ENCODE measurements at places on chromosomes 1 and 21.

DNA sequence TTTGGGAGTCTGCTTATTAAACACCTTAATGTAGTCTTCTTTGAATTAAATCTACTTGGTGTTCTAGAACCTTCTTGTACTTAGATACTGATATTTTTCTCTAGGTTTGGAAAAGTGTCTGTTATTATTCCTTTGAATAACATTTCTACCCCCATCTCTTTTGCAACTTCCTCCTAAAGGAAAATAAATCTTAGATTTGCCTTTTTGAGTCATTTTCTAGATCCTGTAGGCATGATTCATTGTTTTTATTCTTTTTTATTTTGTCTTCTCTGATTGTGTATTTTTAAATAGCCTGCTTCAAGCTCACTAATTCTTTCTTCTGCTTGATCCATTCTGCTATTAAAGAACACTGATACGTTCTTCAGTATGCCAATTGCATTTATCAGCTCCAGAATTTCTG is 155.9 kb upstream of the NEGR1 start:
- no peak for DNase-seq

- DNase-seq: no peak
These were observed 158.4 kb downstream of the DUSP10 start for GRCh38 chr1:221583465-221583864.

- DNase-seq: no peak
These were observed 19.7 kb upstream of the GALNT2 start for GRCh38 chr1:230047114-230047865.

DNA sequence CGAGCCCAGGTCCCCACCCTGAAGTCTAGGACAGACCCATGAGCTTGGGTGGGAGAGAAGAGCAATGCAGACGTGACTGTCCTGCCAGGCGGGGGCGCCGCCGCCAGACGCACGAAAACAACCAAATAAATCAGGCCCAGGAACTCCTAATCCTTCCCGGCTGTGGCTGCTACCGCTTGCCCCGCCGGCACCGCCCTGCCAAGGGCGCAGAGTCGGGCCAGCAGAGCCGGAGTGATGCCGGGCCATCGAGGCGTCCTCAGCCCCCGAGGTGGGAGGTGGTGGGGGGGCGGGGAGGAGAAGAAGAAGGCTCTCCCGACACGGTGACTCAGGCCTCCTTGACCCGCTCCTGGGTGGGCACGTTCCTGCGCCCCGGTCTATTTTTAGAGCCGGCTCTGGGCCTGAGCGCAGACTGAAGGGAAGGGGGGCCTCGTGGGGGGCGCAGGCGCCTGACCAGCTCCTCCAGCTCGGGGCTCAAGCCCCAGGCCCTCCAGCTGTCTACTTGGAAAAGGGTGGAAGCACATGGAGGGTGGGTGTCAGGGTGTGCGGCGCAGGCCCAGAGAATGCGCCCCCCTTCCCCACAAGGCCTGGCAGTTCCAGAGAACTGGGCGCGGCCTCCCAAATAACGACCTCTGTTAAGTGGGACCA is 10.7 kb upstream of the COL16A1 start:
- DNase-seq: no peak

DNA sequence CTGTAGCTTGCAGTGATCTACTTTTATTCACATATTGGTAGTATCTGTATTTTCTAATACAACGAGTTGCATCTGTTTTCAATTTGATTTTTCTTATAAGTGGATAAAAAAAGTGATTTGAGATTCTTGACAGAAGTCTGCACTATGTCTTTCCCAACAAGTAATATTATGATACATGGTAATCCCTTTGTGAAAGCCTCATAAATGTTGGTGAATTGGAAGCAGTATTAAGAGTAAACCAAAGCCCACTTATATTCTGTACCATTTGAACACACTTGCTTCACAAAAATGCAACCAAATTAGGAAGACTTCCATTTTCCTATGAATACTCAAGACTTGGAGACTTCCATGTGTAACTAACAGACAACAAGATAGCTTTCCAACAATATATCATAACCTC is 172.0 kb downstream of the HMCN1 start:
- DNase-seq: no peak

GRCh38 chr1:88169139-88169538 is 514.9 kb upstream of the PKN2 start:
- DNase-seq: no peak

GRCh38 chr1:107831921-107832320 is 133.1 kb downstream of the VAV3 start:
- no peak for DNase-seq

- no peak for DNase-seq
These were observed 56.9 kb upstream of the RGS1 start for GRCh38 chr1:192518700-192519099.

DNA sequence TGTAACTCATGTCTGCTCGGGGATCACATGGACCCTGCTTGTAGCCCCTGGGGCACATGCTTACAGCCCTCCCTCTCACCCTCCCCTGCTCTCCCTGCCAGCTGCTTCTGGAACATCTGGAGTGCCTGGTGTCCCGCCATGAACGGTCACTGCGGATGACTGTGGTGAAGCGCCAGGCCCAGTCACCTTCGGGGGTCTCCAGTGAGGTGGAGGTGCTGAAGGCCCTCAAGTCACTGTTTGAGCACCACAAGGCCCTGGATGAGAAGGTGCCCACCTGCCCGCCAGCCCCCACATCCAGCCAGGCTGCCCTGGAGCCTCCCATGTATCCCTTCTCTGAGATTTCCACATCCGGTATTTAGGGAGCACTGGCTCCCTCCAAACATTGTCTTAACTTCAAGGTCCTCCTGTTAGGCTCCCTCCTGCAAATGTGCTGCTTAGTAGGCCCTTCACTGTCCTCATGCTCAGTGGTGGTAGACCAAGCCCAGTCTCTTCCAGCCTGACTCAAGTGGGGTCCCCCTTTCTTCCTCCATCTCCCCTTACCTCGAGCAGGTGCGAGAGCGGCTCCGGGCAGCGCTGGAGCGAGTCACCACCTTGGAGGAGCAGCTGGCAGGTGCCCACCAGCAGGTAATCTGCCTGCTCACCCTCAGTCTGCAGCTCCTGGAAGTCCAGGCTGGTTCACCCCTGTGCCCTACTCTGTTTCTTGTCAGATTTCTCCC is 17.7 kb downstream of the PPFIA4 start:
- DNase-seq: no peak

DNA sequence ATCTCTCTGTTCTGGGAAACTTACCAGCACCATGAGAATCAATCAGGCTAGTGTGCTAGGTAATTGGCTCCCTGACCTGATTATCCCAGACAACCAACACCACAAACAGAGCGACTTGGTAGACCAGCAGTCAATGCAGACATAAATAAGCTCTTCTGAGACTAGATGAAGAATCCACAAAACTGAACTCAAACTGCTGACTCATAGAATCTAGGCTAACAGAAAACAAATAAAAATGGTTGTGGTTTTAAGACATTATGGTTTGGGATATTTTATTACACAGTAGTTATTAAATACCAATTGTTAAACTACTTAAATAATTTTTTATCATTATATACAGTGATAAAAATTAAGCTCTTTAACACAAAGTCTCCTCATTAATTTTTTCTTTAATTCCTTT is 535.7 kb downstream of the COL11A1 start:
- no peak for DNase-seq

- DNase-seq: no peak
These were observed 201.0 kb downstream of the CAMTA1 start for GRCh38 chr1:6986281-6986680.

DNA sequence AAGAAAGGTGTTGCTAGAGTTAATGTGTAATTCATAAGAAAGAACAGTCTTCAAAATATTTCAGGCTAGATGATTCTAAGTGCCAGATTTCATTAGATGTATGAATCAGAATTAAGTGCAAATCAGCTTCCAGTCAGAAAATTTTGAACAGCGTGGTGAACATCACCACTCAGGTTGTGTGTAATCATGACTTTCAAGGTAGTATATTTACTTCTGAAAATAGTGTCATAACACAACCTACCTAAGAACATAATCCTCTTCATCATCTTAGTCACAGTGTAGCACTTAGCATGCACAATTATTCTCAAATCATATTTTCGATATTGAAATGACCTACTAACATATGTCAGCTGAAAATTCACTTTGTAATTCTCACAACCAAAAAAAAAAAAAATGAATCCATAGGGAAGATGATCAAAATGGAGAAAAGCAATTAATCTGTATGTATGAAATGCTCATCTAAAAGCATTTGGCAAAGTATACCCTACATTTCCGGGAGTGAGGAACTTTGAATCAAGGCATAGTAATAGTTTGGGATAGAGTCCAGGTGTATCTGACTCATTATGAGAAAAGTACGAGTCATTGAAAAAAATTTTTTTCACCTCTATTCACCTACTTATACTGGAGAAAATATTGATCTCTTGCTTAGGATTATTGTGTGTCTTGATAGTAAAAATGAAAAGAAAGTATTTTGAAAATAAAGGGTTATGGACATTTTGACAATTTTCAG is 221.8 kb upstream of the CHRM3 start:
- DNase-seq: no peak

DNA sequence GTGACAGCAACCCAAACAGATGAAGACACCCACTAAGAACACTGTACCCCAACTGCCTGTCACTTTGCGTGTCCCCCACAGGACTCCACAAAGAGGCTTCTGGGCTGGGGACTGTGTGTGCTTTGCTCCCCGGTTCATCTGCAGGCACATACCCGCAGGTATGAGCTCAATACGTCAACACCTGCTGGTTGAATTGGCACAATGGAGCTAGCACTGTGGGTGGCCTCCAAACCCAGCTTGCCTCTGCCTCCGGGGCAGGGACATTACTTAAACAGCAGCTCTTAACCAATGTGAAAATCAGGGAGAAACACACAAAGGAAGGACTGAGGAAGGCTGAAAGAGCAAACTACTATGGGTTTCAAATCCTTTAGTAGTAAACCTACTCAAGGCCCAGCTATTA is 140.2 kb upstream of the TIAM1 start:
- no peak for DNase-seq

DNA sequence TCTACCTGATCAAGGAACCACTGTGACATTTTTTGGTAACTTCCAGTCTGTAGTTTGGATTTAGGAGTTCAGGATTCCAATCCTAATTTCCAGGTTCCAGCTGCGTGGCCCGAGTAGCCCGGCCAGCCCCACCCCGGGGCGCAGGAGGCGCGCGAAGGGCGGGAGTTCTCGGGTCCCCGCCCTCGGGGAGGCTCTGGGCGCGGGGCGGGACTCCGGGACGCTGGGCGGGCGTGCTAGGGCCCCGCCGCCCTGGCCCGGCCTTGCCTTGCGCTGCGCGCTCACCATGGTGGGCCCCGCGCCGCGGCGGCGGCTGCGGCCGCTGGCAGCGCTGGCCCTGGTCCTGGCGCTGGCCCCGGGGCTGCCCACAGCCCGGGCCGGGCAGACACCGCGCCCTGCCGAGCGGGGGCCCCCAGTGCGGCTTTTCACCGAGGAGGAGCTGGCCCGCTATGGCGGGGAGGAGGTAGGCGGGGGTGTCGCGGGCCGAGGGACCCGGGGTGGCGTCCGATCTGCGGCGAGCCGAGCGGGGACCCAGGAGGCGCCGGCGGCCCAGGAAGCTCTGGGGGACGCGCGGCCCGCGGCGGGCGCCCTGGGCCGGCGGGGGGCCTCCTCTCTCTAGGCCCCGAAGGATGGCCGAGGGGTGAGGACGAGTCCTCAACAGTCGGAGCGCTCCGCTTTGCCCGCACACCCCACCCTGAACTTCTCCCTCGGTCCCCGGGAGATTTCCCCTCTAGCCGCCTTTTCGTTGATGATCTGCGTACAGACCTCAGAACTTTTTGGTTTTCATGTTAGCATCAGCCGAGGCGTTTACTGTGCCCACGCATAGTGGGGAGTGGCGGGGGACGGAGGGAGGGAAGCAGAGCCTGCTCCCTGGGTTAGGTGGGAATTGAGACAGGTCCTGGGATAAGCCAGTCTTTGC is at the start of gene NENF:
Gene NENF, plus strand, starts transcription at position 260 of the 916 bp plus-strand sequence. Its CDS starts 24 bp downstream, at position 284.
- peak; percentile 90 for DNase-seq

DNA sequence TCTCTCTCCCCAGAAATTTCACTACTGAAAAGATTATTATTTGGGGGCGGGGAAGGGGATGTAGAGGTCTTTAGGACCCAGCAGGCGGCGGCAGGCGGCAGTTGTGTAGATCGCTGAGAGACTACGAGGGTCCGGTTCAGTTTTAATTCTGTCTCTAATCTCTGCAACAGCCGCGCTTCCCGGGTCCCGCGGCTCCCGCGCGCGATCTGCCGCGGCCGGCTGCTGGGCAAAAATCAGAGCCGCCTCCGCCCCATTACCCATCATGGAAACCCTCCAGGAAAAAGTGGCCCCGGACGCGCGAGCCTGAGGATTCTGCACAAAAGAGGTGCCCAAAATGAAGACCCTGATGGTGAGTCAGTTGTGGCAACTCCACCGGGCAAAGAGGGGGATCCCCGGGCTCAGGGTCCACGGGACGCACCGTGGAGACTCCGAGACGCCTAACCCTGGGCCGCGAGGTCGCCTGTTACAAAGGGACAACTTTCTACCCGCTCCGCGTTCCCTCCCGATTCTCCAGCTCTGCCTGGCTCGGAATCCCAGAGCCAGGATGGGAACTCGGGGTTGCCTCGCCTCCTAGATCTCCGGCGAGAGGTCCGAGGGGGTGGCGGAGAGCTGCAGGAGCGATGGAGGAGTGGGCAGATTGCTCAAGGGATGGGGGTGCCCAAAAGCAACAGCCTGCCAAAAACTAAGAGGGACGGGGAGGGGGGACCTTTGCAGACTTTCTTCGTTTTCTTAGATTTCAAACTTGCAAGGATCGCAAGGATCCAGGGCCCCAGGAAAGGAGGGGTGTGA is at the start of gene ST6GALNAC5:
Gene ST6GALNAC5, plus strand, starts transcription at position 139 of the 789 bp plus-strand sequence.
- DNase-seq: peak; percentile 47

DNA sequence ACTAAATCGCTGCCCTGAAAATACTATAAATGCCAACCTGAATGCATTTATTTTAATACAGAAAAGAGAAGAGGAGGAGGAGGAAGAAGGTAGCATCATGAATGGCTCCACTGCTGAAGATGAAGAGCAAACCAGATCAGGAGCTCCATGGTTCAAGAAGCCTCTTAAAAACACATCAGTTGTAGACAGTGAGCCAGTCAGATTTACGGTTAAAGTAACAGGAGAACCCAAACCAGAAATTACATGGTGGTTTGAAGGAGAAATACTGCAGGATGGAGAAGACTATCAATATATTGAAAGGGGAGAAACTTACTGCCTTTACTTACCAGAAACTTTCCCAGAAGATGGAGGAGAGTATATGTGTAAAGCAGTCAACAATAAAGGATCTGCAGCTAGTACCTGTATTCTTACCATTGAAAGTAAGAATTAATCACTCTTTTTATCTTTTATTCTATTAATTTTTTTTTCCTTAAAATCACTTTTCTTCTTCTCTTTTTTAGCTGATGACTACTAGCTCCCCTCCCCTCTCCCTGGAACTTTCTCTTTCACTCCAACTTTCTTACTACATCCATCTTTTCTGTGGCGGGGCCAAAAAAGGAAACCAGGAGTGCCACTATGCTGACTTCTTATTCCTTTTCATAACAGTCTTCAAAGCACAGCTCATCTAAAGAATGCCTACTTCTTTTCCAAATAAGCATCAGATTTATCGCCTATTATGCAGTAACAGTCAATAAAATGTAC is 36.3 kb downstream of the FUBP1 start:
- no peak for DNase-seq

Measured in lung (tissue), 17 donors.